CD4-positive, alpha-beta T cell treated with Interleukin-6 at 100 ng/mL for 8 hours (primary cell): ENCODE measurements at places on chromosomes 4 and X.

GRCh38 chrX:38513112-38513742, 48.1 kb upstream of the TSPAN7 start:
- no peak for DNase-seq

DNA sequence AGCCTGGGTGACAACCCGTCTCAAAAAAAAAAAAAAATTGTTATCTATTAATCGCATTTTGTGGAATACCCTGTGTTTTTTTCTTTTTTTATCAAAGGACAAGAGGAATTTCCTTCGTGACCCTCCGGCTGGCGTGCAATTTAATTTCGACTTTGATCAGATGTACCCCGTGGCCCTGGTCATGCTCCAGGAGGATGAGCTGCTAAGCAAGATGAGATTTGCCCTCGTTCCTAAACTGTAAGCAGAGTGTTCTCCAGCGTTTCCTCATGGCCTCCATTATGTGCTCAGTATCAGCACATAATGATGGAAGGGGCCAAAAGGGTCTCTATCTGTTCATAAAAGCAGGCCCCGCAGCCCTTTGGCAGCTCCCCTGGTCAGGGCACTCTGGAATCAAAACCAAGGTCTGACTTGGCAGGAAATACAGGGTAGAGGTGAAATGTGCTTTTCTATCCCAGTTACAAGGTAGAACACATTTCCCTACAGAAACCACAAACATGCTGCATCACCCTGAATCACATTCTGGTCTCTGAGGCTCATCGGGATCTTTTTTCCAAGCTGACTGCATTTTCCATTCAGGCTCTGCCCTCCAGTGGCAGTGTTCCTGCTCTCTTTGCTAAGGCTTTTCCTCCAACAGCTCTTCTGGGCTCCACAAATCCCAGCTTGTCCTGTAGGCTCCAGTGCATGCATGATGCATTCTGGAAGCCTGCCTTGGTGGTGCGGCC, 24.4 kb downstream of the SYAP1 start:
- DNase-seq, result no peak

- no peak for DNase-seq
These were observed 213.5 kb downstream of the TEX13A start for GRCh38 chrX:105006996-105007395.

DNA sequence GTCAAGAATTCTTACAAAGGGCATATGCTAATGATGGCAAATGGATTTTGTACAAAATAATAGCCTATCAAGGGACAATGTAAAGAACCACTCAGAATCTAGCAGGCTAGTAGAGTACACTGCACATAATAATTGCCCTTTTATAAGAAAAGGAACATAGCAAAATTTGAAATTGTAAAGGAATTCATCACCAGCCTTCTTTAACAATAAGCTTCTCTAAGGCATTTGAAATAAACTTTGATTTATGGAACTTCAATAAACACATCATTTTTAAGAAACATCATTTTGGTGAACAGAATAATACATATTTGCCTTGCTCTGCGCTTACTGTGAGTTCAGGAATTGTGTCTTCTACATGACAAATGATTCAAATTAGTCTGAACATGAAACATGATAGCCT, 9.7 kb upstream of the ATP10D start:
- DNase-seq, result no peak

- peak; percentile 82 for DNase-seq
These were observed 76.3 kb upstream of the TRIM2 start for GRCh38 chr4:153127760-153128494.

- DNase-seq, result peak; percentile 27
These were observed 38.4 kb downstream of the NAP1L5 start for GRCh38 chr4:88659055-88659889.

DNA sequence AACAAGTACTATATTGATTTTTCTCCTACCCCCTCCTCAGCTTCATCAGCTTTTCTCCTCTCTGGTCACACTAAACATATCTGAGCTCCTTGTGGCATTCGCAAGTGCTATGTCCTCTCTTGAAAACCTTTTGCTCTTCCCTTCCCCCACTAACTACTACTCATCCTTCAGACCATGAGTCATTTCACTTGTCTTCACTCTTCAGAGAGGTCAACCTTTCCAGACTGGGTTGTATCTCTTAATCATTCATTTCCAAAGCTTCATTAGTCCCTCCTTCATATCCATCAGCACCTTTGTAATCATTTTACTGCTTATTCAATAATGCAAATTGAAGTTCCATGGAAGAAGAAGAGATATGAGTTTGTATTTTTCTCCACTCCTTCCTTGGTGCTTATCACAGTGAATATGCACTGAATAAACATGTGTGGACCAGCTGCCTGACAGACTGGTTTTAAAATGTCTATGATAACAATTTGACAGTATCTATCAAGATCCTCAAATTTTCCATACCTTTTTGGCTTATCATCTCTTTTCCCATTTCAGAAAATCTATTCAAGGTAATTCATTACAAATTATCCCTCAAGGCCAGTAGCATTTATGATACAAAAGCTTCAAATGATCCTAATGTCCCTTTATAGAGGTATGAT, 28.4 kb downstream of the DDX60L start:
- peak; percentile 9 for DNase-seq

DNA sequence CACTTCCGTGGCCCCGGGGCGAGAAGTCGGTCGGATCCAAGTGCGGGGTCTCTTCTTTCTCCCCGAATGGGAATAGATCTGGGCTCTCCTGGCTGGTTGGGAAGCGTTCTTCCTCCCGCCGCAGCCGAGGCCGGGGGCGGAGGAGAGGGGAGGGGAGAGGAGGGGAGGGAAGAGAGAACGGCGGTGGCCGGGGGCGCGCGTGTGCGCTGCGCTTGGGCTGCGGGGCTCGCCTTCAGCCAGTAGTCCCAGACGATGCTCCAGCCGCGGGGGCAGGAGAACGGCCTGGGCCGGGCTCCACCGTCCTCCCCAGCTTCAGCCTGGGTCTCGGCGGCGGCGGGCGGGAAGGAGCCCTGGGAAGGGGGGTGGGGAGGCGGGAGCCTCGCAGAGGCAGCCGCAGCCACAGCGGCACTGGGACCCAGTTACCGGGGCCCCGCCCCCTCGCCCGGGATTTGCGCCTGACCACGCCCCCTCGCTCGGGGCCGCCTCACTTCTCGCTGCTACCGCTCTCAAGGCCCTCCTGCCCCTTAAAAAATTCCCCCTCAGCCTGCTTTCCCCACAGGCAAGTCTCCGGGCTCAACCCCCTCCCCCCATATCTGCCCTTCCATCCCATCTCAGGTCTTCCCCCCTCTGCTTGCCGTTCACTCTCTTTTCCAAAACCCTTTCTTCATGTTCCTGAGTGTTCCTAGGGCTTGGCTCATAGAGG, at the start of gene FGD1:
TSS of gene FGD1 (minus strand) at position 421 of the 703 bp plus-strand sequence. CDS start 802 bp downstream, outside the sequence.
- DNase-seq, result peak; percentile 17

DNA sequence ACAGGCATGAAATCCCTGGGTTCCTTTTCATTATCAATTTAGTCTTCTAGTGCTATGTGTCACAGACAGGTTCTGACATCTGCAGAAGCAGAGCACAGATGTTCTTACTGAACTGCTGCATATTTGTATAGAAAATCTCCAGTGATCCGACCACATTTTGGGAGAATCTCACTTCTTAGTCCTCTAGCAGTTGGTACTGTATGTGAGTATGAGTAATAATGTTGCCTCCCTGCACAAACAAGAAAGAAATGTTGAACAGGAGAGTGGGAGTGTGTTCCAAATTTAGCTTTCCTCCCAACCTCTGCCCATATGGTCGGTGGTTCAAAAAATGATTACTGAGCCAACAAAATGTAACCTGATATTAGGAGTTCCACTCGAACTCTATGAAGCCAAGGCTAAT, 165.3 kb upstream of the GPC4 start:
- no peak for DNase-seq

GRCh38 chrX:43562372-43562771, 93.7 kb upstream of the MAOA start:
- DNase-seq, result no peak

GRCh38 chr4:26321373-26322221, 783 bp downstream of the RBPJ start:
- DNase-seq, result peak; percentile 18

- DNase-seq, result no peak
These were observed 89.5 kb downstream of the BMP3 start for GRCh38 chr4:81120055-81120454.

GRCh38 chr4:155442267-155443105, 65.7 kb upstream of the MAP9 start:
- DNase-seq, result peak; percentile 39

- peak; percentile 84 for DNase-seq
These were observed 2.7 kb upstream of the RENBP start for GRCh38 chrX:153947009-153947769.

DNA sequence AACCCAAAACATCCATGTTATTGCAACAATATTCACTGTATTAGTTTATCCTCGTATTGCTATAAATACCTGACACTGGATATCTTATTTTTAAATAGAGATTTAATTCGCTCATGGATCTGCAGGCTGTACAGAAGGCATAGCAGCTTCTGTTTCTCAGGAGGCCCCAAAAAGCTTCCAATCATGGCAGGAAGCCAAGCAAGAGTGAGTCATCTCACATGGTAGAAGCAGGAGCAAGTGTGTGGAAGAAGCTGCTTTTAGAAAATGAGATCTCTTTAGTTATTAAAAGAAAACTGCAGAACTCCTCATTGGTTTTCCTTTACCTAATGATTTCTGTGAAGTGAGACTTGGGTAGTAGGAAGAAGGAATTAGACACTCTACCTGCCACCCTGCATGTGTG, 16.4 kb downstream of the ZNF732 start:
- no peak for DNase-seq
